ENCODE measurements at places on chromosomes 4 and X. TPM values are rescaled to one million over a fixed set of nuclear protein-coding genes. Genes with fewer than 3 reads are reported as not detected.
A peak's percentile ranks its signal among the peaks of the same experiment; 100 is the strongest.

DNA sequence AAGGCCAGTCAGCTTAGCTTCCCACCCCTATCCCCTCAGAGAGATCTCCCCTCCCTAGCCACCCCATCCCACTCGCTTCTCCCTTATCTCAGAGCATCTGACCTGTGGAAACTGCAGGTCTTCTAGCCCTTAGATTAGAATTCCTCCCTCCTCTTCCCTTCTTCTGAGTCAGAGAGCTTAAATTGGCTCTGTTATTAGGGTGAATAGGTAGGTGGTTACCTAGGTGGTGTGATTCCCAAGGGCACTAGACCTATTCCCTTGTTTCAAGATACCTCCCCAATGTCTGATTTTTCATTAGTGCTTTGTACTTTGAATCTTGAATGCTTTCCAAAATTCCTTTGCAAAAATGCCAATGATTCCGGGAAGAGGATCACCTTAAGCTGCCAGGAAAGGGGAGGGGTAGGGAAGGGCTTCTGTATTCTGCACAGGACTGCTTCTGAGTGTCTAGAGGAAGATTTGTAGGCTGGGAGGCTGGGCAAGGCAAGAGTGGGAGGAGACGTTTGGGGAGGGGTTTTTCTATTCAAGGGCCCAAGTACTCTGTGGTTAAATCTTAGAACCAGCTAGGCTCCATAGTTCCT, 24.5 kb upstream of the MSN start:
- H3K27ac ChIP-seq = no peak overlapping the region
- DNase-seq = peak; percentile 63
- H3K36me3 ChIP-seq = no peaks in the 10 kb centered on the region
- H3K27me3 ChIP-seq = no peaks in the 10 kb centered on the region
- H3K4me1 ChIP-seq = no peaks in the 10 kb centered on the region
- H3K4me3 ChIP-seq = no peak overlapping the region

GRCh38 chr4:72786401-72786990, 217.5 kb upstream of the ADAMTS3 start:
- H3K4me3 ChIP-seq = no peak overlapping the region
- H3K27ac ChIP-seq = no peak overlapping the region
- peak; percentile 25 for DNase-seq
- no peaks in the 10 kb centered on the region for H3K36me3 ChIP-seq

- H3K27me3 ChIP-seq = no peaks in the 10 kb centered on the region
- peak; percentile 76 for DNase-seq
- peaks cover 2% of the 10 kb centered on the region for H3K36me3 ChIP-seq
- peak overlapping the region; percentile 49 for H3K27ac ChIP-seq
- no peaks in the 10 kb centered on the region for H3K4me1 ChIP-seq
- peak overlapping the region; percentile 30 for H3K4me3 ChIP-seq
Observed at GRCh38 chr4:186651624-186652023, 72.0 kb downstream of the FAT1 start.

NXF2B gene
- not detected for polyA plus RNA-seq

GRCh38 chrX:133923548-133923947, 61.8 kb downstream of the GPC3 start:
- no peaks in the 10 kb centered on the region for H3K4me1 ChIP-seq
- no peaks in the 10 kb centered on the region for H3K27me3 ChIP-seq
- H3K36me3 ChIP-seq = no peaks in the 10 kb centered on the region
- H3K27ac ChIP-seq = no peak overlapping the region
- H3K4me3 ChIP-seq = no peak overlapping the region
- no peak for DNase-seq

- H3K4me1 ChIP-seq = no peaks in the 10 kb centered on the region
- no peak overlapping the region for H3K4me3 ChIP-seq
Observed at GRCh38 chr4:87807402-87807801, 8.0 kb downstream of the IBSP start.

PABPC1L2A gene
- polyA plus RNA-seq = not detected

DNA sequence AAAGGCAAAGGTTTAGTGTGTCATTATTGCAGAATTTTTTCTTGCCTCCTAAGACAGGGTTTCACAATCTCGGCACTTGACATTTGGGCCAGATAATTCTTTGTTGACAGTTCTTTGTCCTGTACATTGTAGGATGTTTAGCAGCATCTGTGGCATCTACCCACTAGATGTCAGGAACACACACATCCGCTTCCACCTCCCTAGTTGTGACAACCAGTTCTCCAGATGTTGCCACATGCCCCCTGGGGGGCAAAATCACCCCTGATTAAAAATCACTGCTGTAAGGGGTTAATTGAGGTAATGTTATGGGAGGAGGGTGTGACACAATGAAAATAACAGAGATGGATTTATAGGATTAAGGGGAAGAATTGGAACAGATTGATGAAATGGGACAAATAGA, 75.3 kb downstream of the HMGB2 start:
- no peaks in the 10 kb centered on the region for H3K27me3 ChIP-seq
- DNase-seq = no peak
- H3K4me3 ChIP-seq = no peak overlapping the region
- H3K36me3 ChIP-seq = no peaks in the 10 kb centered on the region
- no peak overlapping the region for H3K27ac ChIP-seq

FABP2 gene
- not detected for polyA plus RNA-seq

DNA sequence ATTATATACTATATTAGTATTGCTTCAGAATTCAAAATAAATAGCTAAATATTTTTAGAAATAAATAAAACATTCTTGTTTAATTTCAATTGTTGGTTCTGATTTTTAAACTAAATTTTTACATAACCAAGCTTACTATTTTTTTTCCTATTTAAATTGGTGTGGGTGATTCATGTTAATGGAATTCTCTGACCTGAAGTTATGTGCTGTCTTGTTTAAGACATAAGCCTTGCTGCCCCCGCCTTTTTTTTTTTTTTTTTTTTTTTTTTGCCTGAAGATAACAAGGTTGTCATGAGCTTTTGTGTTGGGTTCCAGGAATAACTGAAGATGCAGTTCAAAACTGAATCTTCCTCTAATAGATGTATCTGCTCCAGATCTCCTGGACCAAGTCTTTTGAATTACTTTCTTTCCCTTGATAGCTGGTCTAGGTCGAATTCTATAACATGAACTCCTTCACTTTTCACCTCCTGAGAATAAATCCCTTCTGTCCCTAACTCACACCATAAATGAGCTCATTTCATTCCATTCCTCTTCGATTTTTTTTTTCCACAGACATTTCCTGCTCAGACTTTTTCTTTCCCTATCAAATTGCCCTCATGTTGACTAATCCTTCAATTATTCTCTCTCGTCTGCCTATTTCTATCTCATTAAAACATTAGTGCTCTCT, 261.5 kb upstream of the FTHL17 start:
- no peak overlapping the region for H3K4me3 ChIP-seq
- H3K4me1 ChIP-seq = peaks cover 3% of the 10 kb centered on the region
- no peak overlapping the region for H3K27ac ChIP-seq
- H3K27me3 ChIP-seq = no peaks in the 10 kb centered on the region
- H3K36me3 ChIP-seq = no peaks in the 10 kb centered on the region

GRCh38 chrX:134670134-134670924, 12.1 kb upstream of the PLAC1 start:
- no peaks in the 10 kb centered on the region for H3K27me3 ChIP-seq
- H3K4me1 ChIP-seq = peaks cover 17% of the 10 kb centered on the region
- H3K36me3 ChIP-seq = no peaks in the 10 kb centered on the region
- peak; percentile 66 for DNase-seq
- H3K27ac ChIP-seq = peak overlapping the region; percentile 80
- H3K4me3 ChIP-seq = no peak overlapping the region

DNA sequence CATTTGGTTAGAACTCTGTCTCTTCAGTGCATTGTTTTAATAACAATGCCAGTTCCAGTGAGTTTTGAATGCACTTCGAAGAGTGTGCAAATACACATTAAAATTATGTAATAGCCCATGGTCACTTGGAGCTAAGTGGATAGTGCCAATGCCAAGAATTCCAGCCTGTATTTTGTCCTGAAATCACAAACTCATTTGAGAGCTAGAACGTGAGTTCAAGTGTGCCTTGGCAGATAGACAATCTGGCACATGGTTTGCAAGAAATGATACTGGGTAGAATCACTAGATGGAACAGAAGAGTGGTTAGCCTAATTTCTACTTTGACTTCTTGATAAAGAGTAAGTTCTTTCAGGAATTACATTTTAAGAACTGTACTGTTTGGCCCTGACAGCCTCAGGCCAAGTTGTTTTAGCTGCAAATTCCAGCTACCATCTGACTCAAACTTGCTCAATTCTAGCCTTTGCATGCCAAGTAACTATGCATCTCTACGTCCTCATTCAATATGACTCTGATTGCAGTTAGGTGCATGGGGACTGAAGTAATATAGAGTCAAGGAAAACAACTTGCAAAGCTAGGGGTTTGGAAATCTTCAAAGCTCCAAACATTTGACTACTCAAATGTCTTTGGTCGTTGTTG, 131.9 kb upstream of the SMIM31 start:
- peak; percentile 44 for DNase-seq
- H3K27me3 ChIP-seq = no peaks in the 10 kb centered on the region
- H3K4me1 ChIP-seq = no peaks in the 10 kb centered on the region
- no peak overlapping the region for H3K27ac ChIP-seq

ODAM gene
- not detected for polyA plus RNA-seq

DNA sequence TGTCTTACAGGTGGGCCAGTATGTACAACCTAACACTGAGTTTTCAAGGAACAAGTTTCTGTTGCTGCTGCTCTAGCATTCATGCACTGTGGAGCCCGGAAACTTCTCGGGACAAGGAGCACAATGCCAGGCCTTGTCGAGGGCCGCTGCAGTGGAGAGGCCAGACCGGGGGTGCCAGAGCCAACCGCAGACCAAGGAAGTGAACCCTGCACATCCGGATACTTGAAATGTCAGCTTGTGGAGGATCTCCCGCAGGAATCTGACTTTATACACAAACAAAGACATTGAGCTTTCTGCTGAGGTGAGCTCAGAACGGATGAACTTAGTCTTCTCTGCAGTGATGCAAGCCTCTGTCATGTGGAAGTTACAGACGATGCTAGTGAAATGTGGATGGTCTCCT, 99.5 kb downstream of the ZNF827 start:
- no peak overlapping the region for H3K4me3 ChIP-seq
- H3K4me1 ChIP-seq = no peaks in the 10 kb centered on the region
- peak; percentile 83 for DNase-seq
- H3K27me3 ChIP-seq = no peaks in the 10 kb centered on the region
- H3K27ac ChIP-seq = no peak overlapping the region

GRCh38 chr4:104719539-104720230, 225.0 kb upstream of the CXXC4 start:
- H3K4me1 ChIP-seq = no peaks in the 10 kb centered on the region
- no peak for DNase-seq
- no peaks in the 10 kb centered on the region for H3K27me3 ChIP-seq
- H3K36me3 ChIP-seq = no peaks in the 10 kb centered on the region

TNMD gene
- not detected for polyA plus RNA-seq

GRCh38 chrX:138858951-138859350, 147.4 kb upstream of the FGF13 start:
- H3K4me1 ChIP-seq = no peaks in the 10 kb centered on the region
- no peaks in the 10 kb centered on the region for H3K27me3 ChIP-seq
- DNase-seq = no peak
- H3K36me3 ChIP-seq = no peaks in the 10 kb centered on the region

GRCh38 chr4:146165840-146166239, 9.7 kb upstream of the LSM6 start:
- H3K27me3 ChIP-seq = no peaks in the 10 kb centered on the region
- H3K4me1 ChIP-seq = no peaks in the 10 kb centered on the region
- no peak overlapping the region for H3K27ac ChIP-seq
